SK-MEL-5 (cell line): ENCODE measurements at places on chromosomes 1 and 21. TPM values are rescaled to one million over a fixed set of nuclear protein-coding genes. Genes with fewer than 3 reads are reported as not detected.

Gene SLC19A2
- 151 and 163 TPM in 2 replicates for total RNA-seq

- DNase-seq: no peak
These were observed 585 bp downstream of the ADGRL4 start for GRCh38 chr1:79005945-79006344.

Gene ADSS2
- total RNA-seq: 59.4 and 65.4 TPM in 2 replicates

GRCh38 chr1:221760911-221761310 lies 19.0 kb upstream of the DUSP10 start:
- DNase-seq: no peak

DNA sequence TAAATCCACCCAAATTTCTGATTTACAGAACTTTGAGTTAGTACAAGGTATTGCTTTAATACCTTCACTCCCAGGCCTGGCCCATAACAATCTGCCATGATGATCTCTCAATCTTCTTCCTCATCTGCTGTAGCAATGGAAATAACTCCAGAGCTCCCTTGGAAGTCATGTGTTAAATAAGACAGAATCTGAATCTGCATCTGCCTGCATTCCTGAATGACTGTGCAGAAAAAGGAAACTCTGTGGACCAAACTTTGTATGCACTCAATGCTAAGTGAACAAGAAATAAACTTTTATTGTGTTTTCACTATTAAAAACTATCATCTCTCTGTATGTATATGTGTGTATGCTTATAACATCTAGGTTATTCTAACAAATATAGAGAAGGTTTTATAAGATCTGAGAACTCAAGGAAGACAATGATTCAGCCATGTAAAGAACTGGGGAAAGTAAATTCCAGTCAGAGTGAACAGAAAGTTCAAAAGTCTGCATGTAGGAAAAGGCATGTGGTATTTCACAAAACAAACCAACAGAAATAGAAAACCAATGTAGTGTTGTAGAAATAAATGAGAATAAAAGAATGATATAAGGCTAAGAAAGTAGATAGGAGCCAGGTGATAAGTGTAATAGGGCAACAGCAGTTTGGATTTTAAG lies 390.2 kb downstream of the USH2A start:
- DNase-seq: no peak

DNA sequence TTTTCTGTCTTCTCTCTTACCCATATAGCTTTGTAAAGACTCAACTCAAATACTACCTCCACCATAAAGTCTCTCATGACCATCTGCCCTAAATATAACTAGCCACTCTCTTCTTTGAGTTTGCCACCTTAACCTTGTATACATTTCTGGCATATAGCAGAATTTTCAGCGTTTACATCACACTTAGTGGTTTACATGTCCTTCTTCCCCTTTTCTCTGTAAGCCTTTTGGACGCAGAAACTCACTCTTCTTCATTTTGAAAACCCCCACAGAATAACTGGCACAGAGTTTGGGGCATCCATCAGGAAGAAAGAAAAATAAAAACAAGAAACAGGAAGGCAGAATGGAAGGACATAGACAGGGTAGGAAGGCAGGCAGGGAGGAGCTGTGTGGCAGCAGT lies 131.8 kb upstream of the DUSP10 start:
- no peak for DNase-seq

GRCh38 chr1:8902765-8903164 lies 24.3 kb upstream of the ENO1 start:
- peak; percentile 48 for DNase-seq

Gene FTCD
- total RNA-seq: 0.11 TPM in 1 of 2 replicates, not detected in the other
